ENCODE measurements at places on chromosomes 7 and 10. TPM values are rescaled to one million over a fixed set of nuclear protein-coding genes. Genes with fewer than 3 reads are reported as not detected.

TACC2 gene
- total RNA-seq = not detected

OR2A12 gene
- total RNA-seq = not detected

OR2A7 gene
- 3.6 TPM for total RNA-seq

ANLN gene
- total RNA-seq = 1.5 TPM

PDE6C gene
- not detected for total RNA-seq
